ENCODE measurements at places on chromosomes 2 and 18.

- no peak for DNase-seq
Observed at GRCh38 chr2:153476491-153476815, 2.1 kb downstream of the RPRM start.

DNA sequence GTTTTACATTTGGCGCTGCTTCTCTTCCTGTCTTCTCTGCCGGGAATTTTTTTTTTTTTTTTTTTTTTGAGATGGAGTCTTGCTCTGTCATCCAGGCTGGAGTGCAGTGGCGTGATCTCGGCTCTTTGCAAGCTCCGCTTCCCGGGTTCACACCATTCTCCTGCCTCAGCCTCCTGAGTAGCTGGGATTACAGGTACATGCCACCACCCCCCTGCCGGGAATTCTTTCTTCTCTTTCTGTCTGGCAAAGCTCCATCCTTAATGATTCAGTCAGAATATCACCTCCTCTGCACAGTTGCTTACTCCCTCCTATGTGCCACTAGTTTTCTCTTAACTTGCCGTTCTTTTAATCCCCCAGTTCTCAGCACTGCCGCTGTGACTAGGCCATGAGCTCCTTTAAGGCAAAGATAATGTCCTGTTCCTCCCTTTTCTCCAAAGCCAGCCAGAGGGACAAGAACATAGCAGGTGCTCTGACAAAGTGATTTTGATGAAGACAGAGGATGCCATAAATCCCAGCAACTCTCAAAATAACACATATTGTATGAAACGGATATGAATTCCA lies 112.1 kb upstream of the LRATD1 start:
- DNase-seq: no peak

- no peak for DNase-seq
Observed at GRCh38 chr2:104408266-104408665, 445.6 kb upstream of the POU3F3 start.

DNA sequence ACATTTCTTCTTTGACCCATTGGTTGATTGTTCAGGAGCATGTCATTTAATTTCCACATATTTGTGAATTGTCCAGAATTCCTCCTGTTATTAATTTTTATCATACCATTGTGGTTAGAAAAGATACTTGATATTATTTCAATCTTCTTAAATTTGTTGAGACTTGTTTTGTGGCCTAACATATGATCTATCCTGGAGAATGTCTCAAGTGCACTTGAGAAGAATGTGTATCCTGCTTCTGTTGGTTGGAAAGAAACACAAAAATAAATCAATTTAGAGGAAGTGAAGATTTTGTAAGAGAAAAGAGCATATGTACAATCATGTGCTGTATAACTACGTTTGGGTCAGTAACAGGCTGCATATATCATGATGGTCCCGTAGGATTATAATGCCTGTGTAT lies 118.6 kb upstream of the CDC42EP3 start:
- no peak for DNase-seq

DNA sequence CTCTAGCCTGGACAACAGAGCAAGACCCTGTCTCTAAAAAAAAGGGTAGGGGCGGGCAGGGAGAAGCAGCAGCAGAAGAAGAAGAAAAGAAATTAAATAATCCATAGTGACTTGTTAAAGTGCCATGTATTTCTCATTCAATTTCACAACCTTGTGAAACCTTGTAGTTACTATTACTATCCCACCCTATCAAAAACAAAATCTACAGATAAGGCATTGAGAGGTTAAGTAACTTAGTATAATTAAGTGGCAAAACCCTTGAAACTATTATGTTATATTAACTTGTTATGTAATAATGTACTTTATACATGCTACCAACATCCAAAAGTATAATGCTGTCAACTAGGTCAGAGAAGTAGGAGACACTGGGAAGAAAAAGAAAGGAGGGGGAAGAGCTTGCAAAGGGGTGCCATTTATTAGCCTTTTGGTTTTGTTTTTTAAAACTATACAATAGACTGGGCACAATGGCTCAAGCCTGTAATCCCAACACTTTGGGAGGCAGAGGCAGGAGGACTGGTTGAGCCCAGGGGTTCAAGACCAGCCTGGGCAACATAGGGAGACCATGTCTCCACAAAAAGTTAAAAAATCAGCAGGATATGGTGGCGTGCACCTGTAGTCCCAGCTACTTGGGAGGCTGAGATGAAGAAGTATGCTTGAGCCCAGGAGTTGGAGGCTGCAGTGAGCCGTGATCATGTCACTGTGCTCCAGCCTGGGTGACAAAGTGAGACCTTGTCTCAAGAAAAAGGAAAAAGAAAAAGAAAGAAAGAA lies 11.3 kb downstream of the TLK1 start:
- no peak for DNase-seq

- DNase-seq: no peak
Observed at GRCh38 chr2:10550206-10551001, 102.3 kb upstream of the ODC1 start.

- DNase-seq: no peak
Observed at GRCh38 chr2:61218817-61219170, 56.8 kb downstream of the C2orf74 start.

- DNase-seq: no peak
Observed at GRCh38 chr18:9108911-9109310, 6.4 kb downstream of the NDUFV2 start.

- no peak for DNase-seq
Observed at GRCh38 chr2:137809252-137809651, 155.0 kb upstream of the HNMT start.

DNA sequence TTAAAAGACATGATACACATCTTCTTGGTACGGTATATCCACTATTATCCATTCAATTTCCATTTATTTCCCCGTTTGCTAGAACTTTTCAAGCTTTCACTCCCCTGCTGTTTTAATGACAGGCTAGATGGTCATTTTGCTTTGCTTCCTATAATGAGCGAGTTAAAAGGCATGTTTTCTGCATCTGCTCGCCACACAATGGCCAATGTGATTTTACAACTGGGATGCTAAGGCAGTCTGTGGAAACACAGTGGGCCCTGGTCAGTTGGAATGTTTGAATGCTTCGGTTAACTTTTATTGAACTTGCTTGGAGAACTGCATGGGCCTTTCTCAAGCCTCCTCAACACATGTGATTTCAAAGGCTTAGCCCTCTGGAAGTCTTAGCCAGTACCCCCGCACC lies 48.4 kb upstream of the TNP1 start:
- DNase-seq: no peak

- DNase-seq: no peak
Observed at GRCh38 chr18:3906116-3906750, 456.3 kb downstream of the TGIF1 start.

All from NCI-H1105 treated with DMSO at 0.1 percent for 48 hours (cell line).